ENCODE measurements at places on chromosomes 3 and 15.
A peak's percentile ranks its signal among the peaks of the same experiment; 100 is the strongest.

DNA sequence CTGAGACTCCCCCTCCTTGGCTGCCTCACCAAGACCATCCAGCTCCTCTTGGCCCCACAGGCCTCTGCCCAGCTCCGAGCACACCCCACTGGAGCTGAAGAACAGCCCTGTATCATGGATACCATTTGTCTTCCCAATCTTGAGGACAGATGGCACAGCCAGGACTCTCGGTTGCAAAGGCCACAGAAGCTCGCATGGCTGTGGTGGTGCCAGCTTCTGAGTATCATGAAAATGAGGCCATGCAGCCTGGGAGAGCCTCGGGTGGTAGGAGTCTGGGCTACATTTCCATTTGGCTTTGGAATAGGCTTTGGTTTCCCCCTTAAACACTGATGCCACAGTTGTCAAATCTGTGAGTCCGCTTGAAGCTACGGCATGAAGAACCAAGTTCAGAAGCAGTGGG is 106.6 kb downstream of the SEMA5B start:
- DNase-seq, result no peak

GRCh38 chr15:28942046-28942445 is 56.3 kb downstream of the APBA2 start:
- peak; percentile 64 for DNase-seq

- no peak for DNase-seq
These were observed 537.3 kb downstream of the EPHA3 start for GRCh38 chr3:89644716-89645115.

- no peak for DNase-seq
These were observed 99.9 kb downstream of the DHX36 start for GRCh38 chr3:154224366-154224765.

- peak; percentile 30 for DNase-seq
These were observed 23.5 kb downstream of the COLQ start for GRCh38 chr3:15497964-15498363.

DNA sequence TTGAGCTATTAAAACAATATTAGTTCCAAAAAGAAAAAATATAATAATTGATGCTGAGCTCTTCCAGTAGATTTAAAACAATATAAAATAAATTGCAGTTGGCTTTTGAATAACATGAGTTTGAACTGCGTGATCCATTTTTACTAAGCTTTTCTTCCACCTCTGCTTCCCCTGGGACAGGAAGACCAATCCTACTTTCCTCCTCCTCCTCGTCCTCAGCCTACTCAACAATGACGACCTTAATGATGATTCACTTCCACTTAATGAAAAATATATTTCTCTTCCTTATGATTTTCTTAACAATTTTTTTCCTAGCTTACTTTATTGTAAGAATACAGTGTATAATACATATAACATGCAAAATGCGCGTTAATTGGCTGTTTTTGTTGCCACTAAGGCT is 78.9 kb upstream of the THRB start:
- DNase-seq, result no peak

DNA sequence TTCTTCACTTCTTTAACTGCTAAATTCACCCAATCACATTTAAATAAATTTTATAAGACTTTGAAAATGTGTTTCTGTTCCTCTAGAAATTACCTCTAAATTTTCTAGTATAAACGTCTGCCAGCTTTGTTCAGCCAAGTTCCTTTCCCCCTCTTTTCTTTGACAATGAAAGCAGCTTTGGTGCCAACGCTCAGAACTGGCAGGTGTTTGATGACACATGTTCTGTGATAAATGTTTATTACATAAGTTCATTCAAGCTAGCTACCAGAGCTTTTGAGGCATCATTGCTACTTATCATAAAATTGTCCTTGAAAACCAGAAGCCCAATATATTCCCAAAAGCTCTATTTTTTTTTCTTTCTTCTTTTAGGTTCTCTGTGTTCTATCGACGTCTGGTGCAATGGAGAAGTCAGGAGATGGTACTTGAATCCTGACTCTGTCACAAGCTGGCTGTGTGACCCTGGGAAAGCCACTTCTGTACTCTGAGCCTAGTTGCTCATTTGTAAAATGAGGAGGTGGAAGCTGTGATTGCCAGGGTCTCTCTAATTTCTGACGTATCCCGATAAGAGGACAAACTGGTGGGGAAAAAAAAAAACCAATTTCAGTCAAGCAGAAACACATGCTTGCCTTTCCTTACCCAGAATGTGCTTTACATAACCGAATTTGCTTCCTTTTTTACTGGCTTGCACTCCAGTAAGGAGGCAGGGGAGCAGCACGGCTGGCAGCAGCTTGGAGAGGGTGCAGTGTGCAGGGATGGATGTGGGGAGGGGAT is 187.1 kb upstream of the LPP start:
- DNase-seq, result no peak

DNA sequence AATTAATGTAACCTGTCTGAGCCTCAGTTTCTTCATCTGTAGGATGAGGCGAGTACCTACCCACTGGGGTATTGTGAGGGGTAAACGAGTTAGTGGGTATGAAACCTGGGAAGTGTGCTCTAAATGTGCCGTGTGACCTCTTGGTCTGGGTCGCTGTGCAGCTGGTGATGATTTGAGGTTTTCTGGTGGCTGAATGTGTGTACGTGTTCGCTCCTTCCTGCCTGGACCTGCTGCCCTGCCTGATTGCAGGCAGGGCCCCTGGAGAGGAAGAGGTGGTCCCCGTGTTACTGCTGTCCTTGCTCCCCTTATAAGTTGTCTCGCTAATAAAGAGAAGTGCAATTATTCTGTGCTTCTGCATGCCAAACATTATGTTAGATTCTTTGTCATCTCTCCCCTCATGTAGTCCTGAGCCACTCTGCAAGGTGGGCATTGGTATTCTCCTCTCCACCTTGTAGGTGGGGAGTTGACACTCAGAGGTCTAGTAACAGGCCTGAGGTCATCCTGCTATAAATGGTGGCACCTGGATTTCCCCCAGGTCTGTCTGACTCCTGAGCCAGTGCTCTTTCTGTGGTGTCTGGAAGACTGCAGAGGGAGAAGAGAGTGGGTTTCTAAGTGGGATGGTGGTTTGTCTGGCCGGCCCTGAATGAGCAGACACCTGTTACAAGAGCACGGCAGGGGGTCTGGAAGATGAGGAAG is 15.7 kb downstream of the PDIA5 start:
- no peak for DNase-seq

GRCh38 chr15:85019815-85020590 is 38.3 kb downstream of the PDE8A start:
- DNase-seq, result no peak

DNA sequence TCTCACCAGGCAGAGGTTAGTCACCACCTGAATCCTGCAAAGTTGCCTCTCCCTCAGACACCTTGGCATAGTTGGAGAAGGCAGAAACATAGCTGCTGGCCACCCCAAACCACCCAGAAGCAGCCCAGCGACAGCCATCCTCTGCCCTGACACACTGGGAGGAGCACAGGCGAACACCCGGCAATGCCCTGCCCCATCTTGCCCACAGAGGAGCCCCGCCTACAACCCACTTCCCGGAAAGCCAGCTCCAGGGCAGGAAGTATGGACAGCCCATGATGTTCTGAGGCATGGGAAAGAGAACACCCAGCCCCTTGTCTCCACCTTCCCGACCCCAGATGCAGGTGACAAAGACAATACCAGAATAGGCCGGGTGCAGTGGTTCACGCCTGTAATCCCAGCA is 12.6 kb upstream of the SHISA5 start:
- DNase-seq, result peak; percentile 71
